A549 treated with DMSO at 1 μM for 4 hours (cell line): ENCODE measurements at places on chromosomes 7 and 10. TPM values are rescaled to one million over a fixed set of nuclear protein-coding genes. Genes with fewer than 3 reads are reported as not detected.

HHEX gene
- total RNA-seq: 15.8 to 17.0 TPM (median 16.6 TPM) in 5 replicates

SYCE1 gene
- not detected in 5 replicates for total RNA-seq

MRLN gene
- total RNA-seq: not detected in 5 replicates

HABP2 gene
- total RNA-seq: 0.03 to 0.13 TPM (median 0.08 TPM) in 4 of 5 replicates, not detected in the other

CDC14C gene
- not detected in 5 replicates for total RNA-seq

WEE2 gene
- not detected in 5 replicates for total RNA-seq

PDE6C gene
- total RNA-seq: not detected in 5 replicates

HEPACAM2 gene
- not detected in 5 replicates for total RNA-seq

NUTM2A gene
- total RNA-seq: 0.05 to 0.19 TPM (median 0.12 TPM) in 4 of 5 replicates, not detected in the other

CTAGE6 gene
- total RNA-seq: not detected in 5 replicates

GRID1 gene
- total RNA-seq: 0.19 to 0.38 TPM (median 0.30 TPM) in 5 replicates

NUTM2E gene
- 0.36 to 0.43 TPM (median 0.40 TPM) in 5 replicates for total RNA-seq

TFPI2 gene
- total RNA-seq: 265 to 336 TPM (median 271 TPM) in 5 replicates

PLXNA4 gene
- 1.3 to 2.3 TPM (median 2.0 TPM) in 5 replicates for total RNA-seq

PNLIPRP3 gene
- total RNA-seq: 0.03 TPM in 1 of 5 replicates, not detected in the others

GCC1 gene
- 14.8 to 15.9 TPM (median 15.6 TPM) in 5 replicates for total RNA-seq

SSC4D gene
- 0.96 to 1.4 TPM (median 1.2 TPM) in 5 replicates for total RNA-seq

PILRA gene
- total RNA-seq: 3.4 to 5.8 TPM (median 5.2 TPM) in 5 replicates

GNAT3 gene
- total RNA-seq: not detected in 5 replicates

ZSCAN21 gene
- 9.5 to 11.9 TPM (median 9.9 TPM) in 5 replicates for total RNA-seq

ANKRD61 gene
- 0.50 to 0.99 TPM (median 0.78 TPM) in 5 replicates for total RNA-seq

ZNF804B gene
- not detected in 5 replicates for total RNA-seq

SORCS1 gene
- total RNA-seq: not detected in 5 replicates

ASZ1 gene
- total RNA-seq: not detected in 5 replicates

ALOX5 gene
- total RNA-seq: 0.13 to 0.66 TPM (median 0.28 TPM) in 5 replicates

FAS gene
- 31.1 to 38.3 TPM (median 34.1 TPM) in 5 replicates for total RNA-seq

DNA2 gene
- 8.7 to 12.6 TPM (median 11.8 TPM) in 5 replicates for total RNA-seq

RPEL1 gene
- total RNA-seq: 0.03 TPM in 1 of 5 replicates, not detected in the others

LIPN gene
- total RNA-seq: not detected in 5 replicates

SPDYE1 gene
- total RNA-seq: not detected in 5 replicates

IKZF1 gene
- total RNA-seq: not detected in 5 replicates

PTF1A gene
- not detected in 5 replicates for total RNA-seq

CTAGE4 gene
- not detected in 5 replicates for total RNA-seq

PLEKHS1 gene
- total RNA-seq: 0.05 to 0.19 TPM (median 0.08 TPM) in 4 of 5 replicates, not detected in the other

MLXIPL gene
- total RNA-seq: 0.25 to 1.4 TPM (median 1.0 TPM) in 5 replicates

CDK14 gene
- total RNA-seq: 0.08 to 0.37 TPM (median 0.31 TPM) in 5 replicates

RBM20 gene
- total RNA-seq: 1.1 to 1.8 TPM (median 1.5 TPM) in 5 replicates

CALHM1 gene
- total RNA-seq: not detected in 5 replicates

IRF5 gene
- total RNA-seq: 12.8 to 17.4 TPM (median 14.7 TPM) in 5 replicates

PRLHR gene
- not detected in 5 replicates for total RNA-seq

AGAP4 gene
- total RNA-seq: 5.8 to 8.0 TPM (median 7.5 TPM) in 5 replicates

CRYGN gene
- not detected in 5 replicates for total RNA-seq

YAE1 gene
- total RNA-seq: 17.8 to 32.5 TPM (median 20.6 TPM) in 5 replicates

SYT15B gene
- total RNA-seq: 2.6 to 4.3 TPM (median 3.1 TPM) in 5 replicates

CPN1 gene
- 0.16 to 0.60 TPM (median 0.41 TPM) in 5 replicates for total RNA-seq
